Smooth muscle cell of the brain vasculature (primary cell): ENCODE measurements at places on chromosomes 5 and 9.

DNA sequence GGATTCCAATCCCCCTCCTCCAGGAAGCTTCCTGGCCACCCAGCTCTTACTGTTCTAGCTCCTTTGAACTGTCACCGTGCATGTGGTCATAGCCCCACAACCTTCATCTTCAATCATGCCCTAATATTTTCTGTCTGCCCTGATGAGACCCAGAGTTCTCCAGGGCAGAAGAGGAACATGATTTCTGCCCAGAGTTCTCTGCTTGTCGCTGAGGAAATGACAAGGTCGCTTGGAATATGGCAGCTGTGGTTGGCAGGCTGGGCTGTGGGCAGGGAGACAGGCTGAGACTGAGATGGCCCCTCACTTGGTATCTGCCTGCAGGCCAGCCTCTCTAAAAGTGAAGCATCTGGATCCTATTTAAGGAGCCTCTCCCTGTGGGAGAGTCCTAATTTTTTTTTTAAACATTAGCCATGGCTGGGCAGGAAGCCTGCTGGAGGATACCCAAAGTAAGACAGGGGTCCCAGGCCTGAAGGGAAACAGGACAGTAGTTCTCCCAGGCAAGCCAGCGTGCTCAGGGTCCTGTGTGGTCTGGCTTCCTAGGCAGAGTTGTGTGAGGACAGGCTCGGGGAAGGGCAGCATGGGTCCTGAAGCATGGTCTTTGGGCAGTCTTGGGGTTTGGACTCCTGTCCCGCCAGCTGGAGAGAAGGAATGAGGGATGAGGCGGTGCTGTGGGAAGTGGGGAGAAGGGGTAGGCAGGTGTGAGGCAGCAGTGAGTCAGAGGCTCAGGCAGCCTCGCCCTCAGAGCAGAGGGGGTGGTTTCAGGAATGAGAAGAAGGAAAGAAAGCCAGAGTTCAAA lies 242.1 kb downstream of the FSTL4 start:
- DNase-seq = no peak

DNA sequence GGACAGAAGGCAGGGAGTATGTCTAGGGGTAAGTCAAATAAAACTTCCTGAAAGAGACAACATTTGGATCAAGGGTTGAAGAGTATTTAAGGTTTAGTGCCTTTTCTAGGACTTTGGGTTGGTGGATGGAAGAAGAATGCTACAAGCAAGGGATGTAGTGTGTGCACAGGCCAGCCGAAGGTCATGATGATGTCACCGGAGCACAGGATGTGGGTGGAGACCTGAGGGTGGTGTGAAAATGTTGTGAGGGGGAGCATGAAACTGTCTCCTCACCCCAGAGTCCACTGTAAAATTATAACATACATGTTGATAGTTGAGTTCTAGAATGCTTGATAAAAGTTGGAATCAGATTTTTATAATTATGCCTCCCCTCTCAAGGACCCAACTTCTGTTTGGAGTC lies 553.3 kb upstream of the SGCD start:
- no peak for DNase-seq

- DNase-seq = no peak
Measured at GRCh38 chr9:110977259-110977709, 61.0 kb downstream of the LPAR1 start.

DNA sequence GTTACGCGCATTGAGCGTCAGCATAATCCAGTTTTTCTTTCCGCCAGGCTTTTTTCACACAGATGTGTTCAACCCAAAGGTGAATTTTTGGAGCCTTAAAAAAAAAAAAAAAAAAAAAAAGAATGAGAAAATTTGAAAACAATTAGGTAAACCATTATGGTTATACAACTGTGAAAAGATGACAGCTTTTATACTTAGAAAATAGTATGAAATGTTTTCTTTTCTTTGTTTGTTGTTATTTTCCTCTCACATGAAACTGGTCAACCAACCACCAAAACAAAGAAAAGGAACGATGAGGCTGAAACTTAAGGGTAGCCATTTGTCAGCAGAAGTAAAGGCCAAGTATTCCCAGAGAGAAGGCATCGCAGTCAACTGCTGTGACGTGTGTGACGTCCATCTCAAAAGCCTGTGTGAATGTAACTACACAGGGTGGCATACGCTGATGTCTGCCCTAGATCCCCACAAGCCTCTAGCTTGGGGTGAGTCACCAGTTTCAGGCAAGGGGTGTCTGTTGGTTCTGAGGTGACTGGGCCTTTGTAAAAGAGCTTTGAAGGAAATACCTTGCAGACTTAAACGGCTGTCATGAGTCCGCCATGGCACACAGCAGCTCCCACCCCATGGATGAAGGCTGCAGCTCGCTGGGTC lies 182.9 kb downstream of the AOPEP start:
- DNase-seq = no peak

DNA sequence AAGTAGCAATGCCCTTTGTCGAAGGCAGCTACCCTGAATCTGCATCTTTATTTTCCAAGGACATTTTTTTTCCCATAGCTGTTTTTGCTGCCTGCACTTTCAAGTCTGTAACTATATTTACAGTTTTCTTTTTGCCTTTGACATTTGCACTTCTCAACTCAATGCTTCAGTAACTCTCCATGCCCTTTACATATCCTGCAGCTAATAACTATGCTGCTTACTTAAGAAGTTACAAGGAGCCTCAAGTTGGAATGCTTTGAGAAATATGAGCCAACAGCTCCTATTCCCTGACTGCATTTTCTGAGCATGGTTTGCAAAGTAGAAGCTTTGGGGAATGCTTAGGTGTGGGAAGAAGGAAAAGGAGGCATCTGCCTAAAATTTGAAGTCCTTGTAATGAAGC lies 194.8 kb upstream of the TRPC7 start:
- no peak for DNase-seq

- no peak for DNase-seq
Measured at GRCh38 chr5:173920024-173920753, 32.0 kb downstream of the CPEB4 start.

- no peak for DNase-seq
Measured at GRCh38 chr9:84791643-84792042, 122.1 kb downstream of the NTRK2 start.

GRCh38 chr9:11194246-11194645 lies 581.4 kb upstream of the PTPRD start:
- DNase-seq = no peak

GRCh38 chr9:97556721-97557605 lies 55.5 kb downstream of the TMOD1 start:
- DNase-seq = no peak

DNA sequence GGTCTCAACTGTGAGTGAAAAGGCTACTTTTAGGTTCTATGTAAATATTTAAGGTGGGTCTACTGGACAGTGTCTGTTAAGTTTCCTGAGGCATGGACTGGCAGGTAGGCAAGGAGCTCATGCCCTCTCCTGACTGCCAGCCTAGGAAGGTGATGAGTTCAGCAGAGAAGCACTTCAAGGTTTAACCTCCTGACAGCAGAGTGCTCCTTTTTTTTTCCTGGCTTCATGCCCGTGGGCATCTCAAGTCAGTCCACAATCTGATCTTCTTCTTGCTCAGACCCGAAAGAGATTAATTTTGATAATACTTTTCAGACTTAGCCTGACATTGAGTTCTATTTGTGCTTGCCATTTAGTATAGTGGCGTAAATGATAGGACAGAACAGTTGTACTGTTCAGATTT lies 241.9 kb upstream of the NREP start:
- DNase-seq = no peak

- DNase-seq = no peak
Measured at GRCh38 chr5:14193496-14193895, 50.4 kb downstream of the TRIO start.

- no peak for DNase-seq
Measured at GRCh38 chr5:65157906-65158603, 323.7 kb downstream of the ADAMTS6 start.

DNA sequence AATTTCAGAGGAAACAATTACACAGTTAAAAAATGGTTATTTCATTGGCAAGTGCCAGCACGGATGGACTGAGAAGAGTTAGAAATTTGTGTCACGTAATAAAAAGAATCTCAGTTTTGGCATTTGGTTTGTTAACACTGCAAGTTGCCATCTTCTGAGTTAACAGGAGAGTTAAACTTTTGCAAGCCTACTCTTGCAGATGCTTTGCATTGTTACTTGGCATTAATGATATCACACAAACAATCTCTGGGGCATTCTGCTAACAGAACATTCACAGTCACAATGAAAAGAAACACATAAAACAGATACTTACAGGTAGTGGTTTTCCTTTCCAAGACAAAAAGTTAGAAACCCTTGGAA lies 647 bp downstream of the FREM1 start:
- no peak for DNase-seq

- DNase-seq = no peak
Measured at GRCh38 chr5:144370273-144370672, 199.6 kb downstream of the KCTD16 start.

- DNase-seq = no peak
Measured at GRCh38 chr5:76356887-76357286, 46.2 kb upstream of the IQGAP2 start.

- no peak for DNase-seq
Measured at GRCh38 chr5:136743052-136743451, 377.7 kb upstream of the TRPC7 start.

- no peak for DNase-seq
Measured at GRCh38 chr9:103714992-103715391, 379.1 kb upstream of the SMC2 start.

GRCh38 chr9:99531313-99531712 lies 290.4 kb upstream of the NR4A3 start:
- no peak for DNase-seq

DNA sequence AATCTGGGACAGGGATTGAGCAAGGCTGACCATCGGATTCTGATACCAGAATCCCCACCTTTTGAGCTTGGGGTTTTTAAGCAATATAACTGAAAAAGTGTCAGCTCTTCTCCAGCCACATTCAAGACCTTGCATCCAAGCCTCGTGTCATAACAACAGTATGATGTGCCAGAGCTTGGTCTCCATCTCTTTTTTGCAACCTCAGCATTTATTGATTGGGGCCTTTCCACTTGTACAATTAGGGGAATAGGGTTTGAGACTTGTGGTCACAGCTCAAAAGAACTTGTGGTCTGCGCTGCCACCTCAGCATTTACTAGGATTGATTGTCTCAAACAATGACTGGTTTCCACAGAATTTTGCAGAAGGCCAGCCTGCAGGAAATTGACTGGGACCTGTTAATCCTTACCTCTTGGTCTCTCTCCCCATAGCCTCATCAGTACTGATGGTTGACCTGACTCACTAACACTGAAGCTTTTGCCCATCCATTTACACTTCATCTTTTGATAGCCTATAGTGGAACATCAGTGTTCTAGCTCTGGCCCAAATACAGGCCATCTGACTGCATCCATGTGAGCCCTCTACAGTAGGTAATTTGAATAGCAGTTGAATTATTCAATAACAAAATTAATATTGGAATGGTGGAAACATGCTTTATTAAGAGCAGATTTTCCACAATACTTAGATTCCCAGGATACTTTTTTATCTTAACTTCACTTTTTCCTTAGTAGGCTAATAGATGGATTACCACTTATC lies 381.6 kb upstream of the PRR16 start:
- no peak for DNase-seq

- DNase-seq = no peak
Measured at GRCh38 chr5:140554454-140554853, 2.8 kb downstream of the SRA1 start.

- no peak for DNase-seq
Measured at GRCh38 chr5:21681911-21682310, 1171.2 kb downstream of the CDH12 start.

DNA sequence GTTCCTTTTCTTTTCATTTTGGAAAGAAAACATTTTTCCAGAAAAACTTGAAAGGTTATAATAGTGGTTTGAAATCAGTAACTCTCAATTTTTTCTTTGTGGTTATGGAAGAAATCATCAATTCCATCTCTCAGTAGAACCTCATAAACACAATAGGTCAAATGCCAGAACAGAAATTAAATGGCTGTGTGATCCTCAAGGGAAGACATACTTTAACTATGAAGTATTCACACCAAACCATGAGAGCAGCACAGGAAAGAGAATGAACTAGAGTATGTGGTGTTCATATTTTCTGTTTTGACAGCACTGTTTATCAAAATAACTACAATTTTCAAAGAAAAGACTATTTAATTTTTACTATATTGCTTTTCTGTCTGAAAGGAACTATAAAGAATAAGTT lies 29.7 kb upstream of the EFNA5 start:
- no peak for DNase-seq

DNA sequence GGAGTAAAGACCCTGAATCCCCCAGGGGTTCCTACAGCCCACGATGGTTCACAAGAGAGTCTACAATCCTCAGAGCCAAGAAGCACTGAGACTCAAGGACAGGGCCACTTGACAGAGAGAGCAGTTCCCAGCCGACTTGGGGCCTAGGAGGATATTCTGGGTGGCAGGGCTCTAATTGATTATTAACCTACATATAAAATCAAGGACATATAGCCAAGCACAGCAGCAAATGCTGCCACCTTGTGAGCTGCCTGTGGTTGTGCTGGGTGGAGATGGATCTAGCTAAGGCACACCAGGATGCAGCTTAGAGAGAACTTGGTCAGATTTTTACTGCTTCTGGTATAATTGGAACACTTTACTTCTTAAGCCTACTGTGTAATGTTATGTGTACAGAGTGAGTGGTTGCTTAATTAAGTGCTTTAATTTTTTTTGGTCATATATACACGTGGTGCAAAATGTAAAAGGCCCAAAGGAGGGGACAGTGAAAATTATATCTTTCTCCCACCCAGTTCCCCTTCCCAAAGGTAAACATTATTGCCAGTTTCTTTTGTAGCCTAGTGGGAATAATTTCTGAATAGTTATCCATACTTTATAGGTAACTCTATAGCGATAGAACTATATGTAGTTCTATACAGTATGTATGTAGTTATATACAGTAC lies 78.8 kb downstream of the F2RL2 start:
- no peak for DNase-seq

DNA sequence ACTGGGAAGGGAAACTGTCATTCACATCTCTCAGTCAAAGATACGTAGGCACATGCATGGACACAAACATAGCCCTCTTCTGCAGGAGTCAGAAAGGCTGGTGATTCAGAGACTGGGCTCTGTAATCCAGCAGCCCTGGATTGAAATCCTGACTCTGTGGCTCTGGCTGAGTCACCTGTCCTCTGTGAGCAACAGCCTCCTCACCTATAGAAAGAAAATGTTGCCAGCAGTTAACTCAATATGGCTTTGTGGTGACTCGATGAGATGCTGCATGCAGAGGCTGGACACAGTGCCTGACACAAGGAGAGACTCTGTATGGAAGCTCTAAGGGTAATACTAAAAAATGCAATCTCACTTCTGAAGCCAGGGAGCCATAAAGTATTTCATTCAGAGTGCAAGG lies 23.9 kb upstream of the CDKN2AIPNL start:
- no peak for DNase-seq

DNA sequence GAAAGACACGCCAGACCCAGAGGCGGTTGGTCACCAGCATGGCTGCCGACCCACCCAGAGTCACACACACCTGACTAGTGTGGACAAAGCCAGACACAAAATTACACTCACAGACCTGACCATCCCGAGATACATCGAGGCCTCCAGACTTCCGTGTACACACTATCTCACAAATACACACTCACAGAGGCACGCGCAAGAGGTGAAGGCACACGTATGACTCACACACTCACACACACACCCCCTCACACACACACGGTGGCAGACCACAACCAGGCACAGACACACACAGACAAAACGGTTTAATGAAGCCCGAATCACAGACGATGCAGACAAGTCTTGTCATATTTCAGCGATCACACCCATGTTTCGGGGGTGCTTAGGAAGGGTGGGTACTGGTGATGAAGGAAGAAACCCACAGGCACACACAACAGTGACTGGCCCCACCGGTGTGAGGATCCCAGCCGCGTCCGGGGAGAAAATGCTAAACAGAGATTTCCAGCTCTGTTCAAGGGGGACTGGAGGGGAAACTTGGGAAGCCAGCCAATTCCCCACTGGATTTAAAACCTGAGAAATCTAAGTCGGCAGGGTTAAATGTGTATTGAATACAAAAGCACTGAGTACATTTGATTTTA lies 51.3 kb downstream of the CRB2 start:
- DNase-seq = no peak
